ENCODE measurements at places on chromosomes 7 and 10.

DNA sequence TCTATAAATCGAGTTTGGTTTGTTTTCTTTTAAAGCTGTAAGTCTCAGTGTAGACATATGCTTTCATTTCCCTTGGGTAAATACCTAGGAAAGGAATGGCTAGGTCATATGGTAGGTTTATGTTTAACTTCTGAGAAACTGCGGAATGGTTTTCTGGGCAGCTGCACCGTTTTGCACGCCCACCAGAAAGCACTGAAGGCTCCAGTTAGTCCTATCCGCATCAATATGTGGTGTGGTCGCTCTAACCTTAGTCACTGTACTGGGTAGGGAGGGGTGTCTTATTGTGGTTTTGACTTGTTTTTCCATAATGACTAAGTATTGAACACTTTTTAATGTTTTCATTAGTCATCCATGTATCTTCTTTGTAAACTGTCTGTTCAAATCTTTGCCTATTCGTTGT is 279.5 kb upstream of the AKR1E2 start:
- no peak for DNase-seq

DNA sequence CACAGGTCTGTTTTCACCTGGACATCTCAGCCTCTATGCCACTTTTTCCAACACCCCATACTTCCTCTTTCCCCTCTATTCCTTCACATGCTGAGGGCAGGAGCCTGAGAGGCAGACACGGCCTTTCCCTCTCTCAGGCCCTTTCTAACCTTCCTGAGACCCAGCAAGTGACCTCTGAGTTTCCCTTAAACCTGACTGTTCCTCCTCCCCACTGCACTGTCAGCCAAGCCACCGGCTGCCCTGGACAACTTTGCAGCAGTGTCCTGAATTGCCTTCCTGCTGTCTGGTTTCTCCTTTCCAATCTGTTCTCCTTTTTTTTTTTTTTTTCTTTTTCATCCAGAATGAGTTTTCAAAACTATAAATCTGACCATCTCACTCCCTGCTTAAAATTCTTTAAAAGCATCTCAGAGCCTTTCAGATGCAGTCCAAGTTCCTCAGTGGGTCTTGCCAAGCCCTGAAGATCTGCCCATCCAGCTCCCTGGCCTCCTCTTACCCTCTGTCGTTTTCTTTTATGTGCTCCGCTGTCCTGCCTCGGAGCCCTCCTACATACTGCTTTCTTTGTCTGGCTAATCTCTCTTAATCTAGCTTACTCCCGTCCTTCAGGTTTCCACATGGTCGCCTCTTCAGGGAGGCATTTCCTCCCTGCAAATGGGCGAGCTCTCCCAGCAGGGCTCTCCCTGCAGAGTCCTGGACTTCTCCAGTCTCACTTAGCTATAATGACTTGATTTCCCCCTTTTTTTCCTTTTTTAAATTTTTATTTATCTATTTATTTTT is 30.5 kb downstream of the SLC13A4 start:
- DNase-seq = no peak

DNA sequence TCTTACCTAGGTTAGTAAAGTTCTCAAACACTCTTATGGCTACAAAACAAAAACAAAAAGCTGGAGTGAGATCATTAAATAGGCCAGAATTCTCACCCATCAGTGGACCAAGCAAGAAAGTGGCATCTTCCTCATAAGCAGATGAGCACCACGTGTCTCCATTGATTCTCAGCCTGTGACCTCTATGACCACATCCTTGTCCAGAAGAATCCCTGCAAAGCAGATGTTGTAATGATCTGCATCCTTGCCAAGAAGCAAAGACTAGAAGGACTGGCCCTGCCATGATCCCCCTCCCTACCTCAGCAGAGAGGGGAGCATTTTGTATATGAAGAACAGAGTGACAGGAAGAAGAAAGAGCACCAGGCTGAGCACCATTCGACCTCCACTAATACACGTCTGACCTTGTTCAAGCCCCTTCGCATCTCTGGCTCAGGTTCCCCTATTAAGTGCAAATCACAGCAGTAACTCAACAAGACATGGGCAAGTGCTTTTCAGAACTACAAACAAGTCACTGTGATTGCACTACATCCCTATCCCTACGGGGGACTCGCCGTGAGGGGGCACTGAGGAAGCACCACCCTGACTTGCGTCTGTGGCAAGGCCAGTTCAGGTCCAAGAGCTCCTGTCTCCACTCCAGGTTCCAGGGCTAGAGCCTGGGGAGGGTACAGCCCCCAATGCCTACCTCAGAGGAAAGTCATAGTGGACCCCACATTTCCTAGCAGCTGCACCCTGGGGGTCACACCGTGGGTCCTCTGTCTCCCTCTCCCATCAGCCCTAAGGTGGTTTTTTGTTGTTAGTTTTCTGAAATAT is 22.2 kb upstream of the RASSF4 start:
- DNase-seq = no peak

DNA sequence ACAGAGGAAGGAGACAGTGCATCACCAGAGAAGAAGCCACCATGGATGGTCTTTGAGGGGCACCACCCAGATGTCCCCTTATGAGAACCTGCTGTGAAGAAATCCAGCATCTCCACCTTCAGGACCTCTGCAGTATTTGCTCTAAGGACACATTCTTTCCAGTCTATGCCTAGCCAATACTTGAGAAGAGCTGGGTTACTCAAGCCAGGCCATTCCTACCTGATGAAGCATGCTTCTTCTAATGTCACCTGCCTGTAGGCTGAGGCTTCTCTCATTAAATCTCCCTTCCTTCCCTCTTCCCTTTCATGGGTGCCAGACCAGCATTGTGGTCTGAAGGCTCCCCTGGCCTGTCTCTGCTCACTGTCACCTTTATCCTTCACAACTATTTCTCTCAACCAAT is 654.5 kb upstream of the AUTS2 start:
- no peak for DNase-seq

DNA sequence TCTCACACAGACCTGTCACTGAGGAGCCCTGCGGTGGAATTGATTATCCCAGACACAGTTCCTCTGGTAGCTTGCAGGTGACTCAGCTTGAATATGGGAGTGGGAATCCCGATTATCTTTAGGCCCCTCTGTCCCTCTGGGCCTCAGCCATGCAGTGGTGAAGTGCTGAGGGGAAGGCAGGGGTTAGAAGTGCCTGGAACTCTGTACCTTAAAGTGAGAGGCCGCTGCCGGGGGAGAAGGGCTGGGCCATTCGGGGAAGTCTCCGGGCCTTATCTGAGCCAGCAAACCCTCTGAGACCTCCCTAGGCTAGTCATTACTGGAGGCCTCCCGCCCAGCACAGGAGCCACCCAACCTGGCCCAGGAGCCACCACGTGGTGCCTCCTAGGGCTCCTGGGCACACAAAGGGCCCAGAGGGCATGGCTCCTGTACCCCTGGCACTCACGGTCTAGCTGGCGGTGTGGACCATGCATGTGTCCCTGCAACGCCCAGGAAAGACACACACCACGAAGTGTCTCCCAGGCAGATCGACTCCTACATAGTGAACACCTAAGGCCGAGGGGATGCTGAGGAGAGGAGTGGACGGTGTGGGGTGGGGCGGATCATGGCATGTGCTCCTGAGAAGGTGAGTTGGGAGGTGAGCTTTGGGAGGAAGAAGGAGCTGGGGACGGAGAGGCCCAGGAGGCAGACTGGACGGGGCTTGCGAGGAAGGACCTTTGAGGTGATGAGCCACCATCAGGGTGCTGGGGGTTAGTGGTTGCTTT is 56.2 kb downstream of the HK1 start:
- DNase-seq = no peak

DNA sequence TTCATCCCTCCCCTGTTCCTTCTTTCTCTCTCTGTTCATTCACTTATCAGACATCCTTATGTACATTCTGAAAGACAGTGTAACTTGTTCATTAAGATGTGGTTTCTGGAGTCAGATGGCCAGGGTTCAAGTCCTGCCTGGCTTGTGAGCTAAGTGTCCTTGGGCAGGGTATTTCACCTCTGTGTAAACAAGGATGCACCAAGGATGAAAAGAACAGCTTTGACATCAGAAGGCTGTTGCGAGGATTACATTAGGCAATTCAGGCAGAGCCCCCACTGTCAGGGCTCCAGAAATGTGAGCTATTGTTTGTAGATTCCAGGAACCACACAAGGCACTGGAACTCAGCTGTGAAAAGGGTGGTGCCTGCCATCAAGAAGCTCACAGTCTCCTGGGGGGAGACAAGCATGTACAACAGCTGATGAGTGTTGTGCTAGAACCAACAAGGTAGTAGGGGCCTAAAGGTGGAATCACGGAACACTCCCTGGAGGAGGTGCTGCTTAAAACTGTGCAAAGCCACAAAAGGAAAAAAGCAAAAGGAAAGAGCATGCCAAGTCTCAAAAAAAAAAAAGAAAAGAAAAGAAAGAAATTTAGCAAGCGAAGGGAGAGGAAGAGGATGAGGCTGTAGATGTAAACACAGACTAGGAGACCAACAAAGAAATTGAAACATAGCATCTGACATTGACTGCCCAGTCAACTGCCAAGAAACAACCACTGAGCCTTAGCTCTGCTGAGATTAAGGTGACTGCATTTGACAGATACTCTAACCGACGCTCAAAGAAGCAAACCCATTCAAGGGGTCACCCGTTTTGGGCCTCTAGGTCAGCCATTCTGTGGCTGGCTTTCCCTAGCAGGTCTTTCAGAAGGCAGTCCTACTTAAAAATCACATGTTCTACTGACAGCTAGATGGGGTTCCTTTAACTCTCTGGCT is 12.5 kb downstream of the PDLIM1 start:
- DNase-seq = no peak

DNA sequence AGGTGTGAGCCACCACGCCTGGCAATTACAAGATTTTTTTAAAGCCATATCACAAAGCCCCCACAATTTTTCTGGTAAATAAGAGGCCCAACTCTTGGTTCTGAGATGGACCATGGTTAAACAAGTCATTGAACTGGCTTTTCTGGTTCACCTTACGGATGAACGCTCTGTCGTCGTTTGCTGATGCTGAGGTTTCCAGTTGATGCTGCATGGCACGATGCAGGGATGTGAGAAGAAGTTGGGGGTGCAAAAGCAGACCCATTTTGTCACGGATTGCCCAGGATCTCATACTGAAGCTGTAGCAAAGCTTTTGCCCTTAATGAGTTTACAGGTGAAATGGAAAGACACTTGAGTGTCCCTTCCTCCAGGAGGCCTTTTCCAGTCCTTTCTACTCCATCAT is 2.0 kb upstream of the IL2RA start:
- DNase-seq = no peak

GRCh38 chr7:28544453-28545117 is 132.3 kb downstream of the CREB5 start:
- DNase-seq = no peak

DNA sequence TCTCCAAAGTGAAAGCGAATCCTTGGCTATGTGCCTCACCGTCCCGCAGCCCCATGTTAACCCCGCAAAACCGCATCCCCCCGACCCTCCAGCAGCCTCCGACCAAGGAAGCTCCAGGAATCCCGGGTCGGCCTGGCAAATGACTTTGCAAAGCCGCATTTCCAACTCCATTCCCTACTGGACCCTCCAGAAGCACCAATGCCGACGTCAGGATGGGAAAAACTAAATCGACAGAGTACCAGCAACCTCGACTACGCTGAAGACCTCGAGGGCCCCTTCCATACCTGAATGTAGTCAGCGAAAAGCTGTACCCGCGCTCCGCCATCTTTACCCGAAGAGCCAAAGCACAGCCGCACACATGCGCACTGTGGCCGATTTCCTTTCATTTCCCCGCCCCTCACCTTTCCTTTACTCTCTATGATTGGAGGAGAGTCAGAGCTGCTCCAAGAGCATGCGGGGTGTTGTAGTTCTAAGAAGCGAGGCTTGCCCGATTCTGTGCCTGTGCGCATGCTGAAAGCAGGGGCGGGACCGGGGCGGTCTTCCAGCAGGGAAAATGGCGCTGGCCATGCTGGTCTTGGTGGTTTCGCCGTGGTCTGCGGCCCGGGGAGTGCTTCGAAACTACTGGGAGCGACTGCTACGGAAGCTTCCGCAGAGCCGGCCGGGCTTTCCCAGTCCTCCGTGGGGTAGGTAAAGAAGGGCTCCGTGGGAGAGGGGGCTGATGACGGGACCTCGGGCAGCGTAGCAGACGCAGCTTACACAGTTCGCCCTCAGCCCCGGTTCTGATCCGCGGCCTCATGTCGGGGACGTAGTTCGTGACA is at the start of the genes MRPL32 and PSMA2:
MRPL32 (plus strand) TSS at position 543 of the 818 bp plus-strand sequence; CDS start at position 554, 11 bp downstream.
PSMA2 (minus strand) TSS at position 341 of the 818 bp plus-strand sequence; CDS start at position 325, 16 bp downstream.
- peak; percentile 99 for DNase-seq

DNA sequence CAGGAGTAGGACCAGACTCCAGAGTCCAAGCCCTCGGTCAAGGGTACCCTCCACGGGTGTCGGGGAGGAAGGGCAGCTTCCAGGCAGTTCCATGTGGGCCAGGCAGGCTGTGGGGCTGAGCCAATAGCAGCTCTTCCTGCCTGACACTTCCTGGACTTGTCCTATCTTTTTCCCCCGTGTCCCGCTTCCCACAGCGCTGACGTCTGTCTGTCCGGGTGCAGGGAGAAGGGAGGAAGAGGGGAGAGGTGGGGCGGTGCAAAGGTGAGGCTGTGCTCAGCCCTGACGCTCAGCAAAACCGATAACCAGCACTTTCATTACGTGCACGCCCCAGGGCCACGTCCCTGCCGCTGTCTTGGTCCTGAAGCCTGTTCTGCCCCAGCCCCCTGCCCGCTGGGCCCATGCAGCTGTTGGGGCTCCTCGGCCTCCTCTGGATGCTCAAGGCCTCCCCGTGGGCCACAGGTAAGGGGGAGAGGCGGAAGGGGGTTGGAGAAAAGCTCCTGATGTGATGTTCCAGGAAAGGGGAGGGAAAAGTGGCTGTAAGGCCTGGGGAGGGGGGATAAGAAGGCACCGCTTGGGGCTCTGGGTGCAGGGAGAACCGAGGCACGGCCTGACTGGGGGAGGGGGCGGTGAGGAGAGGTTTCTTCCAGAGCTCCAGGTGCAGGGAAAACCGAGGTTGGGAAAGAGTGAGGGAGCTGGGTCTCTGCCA is at the start of gene MUC3A:
MUC3A (plus strand) TSS at position 308 of the 706 bp plus-strand sequence; CDS start at position 399, 91 bp downstream.
- no peak for DNase-seq

DNA sequence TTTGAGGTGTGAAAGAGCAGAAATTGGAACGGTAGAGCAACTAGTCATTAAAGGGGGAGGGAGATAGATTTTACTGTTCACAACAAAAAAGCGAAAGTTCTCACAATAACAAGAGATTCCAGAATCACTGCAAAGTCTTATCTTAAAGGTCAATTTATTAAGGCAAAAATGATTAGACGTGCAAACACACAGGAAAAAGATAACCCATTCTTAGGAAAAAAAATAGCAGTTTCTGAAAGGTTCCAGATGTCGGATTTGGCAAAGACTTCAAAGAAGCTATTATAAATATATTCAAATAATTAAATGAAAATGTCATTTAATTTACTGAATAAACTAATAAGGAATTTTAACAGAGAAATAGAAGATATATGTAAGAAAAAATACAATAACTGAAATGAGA is 70.8 kb upstream of the GNAI1 start:
- DNase-seq = no peak

- DNase-seq = peak; percentile 4
Measured at GRCh38 chr10:117609095-117609795, 66.7 kb downstream of the EMX2 start.

Data from midbrain (tissue), 1 donor.